Hematopoietic multipotent progenitor cell treated with erythropoietin and hydrocortisone succinate and interleukin-3 and kit ligand, for 17 days (in vitro differentiated cells): ENCODE measurements at places on chromosomes 6 and 20.

- peak; percentile 88 for DNase-seq
Observed at GRCh38 chr6:159691133-159691962, 1.7 kb downstream of the SOD2 start.

GRCh38 chr20:63404129-63405085, 43.3 kb upstream of the CHRNA4 start:
- DNase-seq = no peak

GRCh38 chr6:107871976-107872375, 47.9 kb upstream of the SCML4 start:
- DNase-seq = no peak

DNA sequence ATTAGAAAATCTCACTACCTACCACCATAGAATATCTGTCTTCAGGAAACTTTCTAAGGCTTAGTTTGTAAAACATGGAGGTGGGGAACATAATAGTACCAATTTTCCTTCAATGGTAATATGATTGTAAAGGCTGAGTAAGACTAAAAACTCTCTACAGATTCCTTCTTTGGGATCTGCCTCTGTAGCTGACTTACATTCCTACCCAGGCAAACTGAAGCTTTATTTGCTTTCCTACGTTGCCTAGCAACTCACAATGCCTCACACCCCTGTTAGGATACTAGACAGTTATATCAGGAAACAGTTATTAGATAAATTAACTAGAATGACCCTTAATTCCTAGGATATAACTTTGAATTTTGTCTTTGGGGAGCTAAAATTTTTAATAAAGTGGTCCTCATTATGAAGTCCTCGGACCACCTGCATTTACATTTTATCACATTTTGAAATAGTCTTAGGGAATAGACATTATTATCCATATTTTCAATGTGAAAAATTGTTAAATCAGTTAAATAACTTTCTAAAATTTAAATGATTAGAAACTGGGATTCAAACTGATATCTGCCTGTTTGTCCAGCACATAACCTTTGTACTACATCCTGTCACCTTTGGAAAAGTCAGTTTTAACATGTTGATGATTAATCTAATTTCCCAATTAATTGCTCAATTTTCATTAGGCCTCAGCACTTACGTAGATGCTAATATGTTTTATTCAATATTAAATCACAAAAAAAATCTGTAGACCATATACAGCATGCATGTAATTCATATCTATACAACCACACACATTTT, 591.4 kb downstream of the RNF144B start:
- DNase-seq = no peak

DNA sequence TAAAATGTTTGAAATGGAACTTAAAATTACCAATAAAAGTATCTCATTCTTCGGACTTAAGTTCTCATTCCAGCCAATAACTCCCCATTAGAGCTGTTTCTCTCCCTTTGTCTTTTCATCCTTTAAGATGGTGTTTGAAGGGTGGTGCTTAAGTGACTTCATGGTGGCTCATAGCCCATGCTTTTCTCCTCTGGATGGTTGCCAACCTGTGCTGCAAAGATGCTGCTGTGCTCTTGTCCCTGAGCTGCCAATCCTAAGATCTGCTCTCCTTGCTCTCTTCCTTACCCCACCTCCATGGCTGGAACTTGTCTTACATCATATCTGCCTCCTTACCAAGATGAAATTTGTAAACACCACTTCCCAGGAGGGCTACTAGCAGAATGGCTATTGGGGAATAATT, 31.6 kb upstream of the PNRC1 start:
- DNase-seq = no peak

GRCh38 chr20:4793183-4793582, 71.5 kb downstream of the PRND start:
- no peak for DNase-seq

GRCh38 chr6:44192428-44193041, 24.2 kb upstream of the MYMX start:
- no peak for DNase-seq

DNA sequence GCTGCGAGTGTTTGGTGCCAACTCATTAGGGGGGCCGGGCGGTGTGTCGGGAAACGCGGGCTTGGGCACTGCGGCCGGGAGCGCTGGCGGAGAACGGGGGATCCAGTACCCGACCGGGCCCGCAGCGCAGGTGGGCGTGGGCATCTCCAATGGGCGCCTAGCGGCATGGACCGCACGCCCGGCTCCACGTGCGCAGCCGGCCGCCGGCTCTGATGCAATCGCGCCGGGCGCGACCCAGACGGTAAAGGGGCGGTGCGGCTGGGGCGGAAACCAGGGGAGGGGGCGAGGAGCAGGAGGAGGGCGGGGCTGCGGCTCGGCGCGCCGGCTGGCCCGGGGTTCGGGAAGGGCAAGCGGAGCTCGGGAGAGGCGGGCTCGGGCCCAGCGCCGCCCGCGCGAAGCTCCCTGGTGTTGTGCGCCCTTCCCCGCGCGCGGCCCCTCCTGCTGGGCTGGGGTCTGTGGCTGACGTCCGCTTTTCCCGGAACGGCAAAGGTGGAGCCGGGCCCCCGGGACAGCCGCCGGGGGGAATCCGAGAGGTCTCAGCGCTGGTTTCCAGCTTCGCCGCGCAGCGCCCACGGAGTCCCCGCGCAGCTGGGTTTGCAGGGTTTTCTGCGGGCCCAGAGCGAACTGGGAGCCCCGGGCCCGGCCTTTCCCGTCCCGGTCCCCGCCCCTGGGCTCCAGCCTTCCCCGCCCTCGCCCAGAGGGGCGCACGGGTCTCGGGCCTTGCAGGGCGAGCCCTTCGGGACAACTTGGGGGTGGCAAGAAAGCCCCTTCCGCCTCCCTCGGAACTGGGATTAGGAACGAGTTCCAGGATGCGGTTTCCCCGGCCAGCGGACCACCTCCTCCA, 867 bp downstream of the MTHFD1L start:
- DNase-seq = no peak

- DNase-seq = no peak
Observed at GRCh38 chr6:92479831-92480230, 939.5 kb downstream of the EPHA7 start.

- DNase-seq = no peak
Observed at GRCh38 chr6:24875534-24875901, 60.2 kb downstream of the RIPOR2 start.

DNA sequence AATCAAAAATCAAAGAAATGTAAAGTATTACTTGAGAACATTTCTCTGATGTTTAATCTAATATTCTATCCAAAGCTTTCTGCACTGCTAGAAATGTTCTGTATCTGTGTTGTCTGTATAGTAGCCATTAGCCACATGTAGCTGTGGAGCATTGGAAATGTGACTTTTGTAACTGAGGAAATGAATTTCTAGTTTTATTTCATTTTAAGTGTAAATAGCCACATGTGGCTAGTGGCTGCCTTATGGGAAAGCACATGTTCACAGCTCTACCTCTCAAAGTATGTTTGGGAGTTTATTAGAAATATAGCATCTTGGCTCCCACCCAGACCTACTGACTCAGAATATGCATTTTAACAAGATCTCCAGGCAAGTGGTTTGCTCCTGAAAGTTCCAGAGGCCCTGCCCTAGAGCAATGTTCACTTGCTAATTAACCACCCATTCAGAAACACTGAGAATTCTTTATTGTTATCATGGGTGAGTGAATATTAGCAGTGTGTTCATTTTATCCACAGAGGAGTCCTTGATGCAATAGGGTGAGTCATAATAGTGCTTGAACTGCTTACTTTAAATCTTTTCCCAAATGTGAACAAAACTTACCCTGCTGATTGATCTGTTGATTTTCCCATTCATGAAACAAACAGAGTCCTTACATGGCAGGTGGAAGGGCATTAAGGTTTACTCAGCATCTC, 282.7 kb downstream of the PLCB1 start:
- no peak for DNase-seq

DNA sequence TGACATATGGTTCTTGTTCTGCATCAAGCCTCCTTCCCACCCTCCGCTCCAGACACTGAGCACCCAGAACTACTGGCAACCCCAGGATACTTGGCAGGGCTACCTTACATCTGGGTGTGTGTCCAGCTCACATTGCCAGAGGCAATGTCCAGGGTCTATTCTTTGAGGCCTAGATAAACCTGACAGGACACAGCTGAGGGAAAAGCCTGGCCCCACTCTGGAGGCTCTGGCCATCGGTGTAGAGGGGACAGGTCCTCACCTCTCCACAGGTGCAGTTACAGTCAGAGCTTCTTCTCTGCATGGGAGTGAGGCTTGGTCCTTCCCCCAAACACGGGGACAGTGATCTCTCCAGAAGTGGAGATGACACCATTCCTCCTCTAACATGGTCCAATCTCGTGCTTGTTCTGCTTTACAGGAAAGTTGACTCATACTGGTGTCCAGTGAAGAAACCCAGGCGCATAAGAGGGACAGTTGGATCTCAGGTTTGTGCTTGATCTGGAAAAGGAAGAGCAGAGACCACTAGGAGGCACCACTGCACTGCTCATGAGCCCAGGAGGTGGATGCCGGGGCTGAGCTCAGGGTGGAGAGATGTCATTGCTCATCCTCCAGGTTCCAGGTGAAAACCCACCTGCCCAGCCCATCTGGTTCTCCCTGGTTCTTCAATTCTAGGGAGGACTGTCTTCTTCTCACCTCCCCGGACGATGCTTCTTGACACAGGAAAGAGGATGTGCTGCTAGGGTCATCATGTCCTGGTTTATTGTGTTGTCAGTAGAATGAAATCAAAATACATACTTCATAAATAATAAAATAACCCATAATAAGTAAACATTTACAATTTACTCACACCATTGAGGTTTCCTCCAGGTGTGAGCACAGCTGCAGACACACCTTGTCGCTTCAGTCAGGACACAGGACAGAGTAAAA, 14.7 kb downstream of the HLA-F start:
- peak; percentile 83 for DNase-seq

DNA sequence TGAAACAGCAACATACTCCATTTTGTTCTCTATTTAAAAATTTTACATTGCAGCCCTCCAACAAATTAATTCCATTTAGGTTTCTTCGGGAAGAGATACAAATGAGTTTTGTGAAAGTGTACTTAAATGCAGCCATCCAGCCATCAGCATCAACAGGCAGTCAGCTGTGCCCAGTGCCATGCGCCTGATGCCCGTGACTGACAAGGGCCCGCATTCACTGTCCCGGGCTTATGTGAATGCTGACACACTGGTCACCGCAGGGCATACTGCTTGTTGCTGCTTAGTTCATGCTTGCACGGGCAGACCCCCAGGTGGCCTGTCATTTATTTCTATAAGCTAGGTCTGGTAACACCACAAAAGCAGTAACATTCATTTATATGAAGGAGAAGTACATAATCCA, 224.9 kb upstream of the QKI start:
- DNase-seq = no peak

DNA sequence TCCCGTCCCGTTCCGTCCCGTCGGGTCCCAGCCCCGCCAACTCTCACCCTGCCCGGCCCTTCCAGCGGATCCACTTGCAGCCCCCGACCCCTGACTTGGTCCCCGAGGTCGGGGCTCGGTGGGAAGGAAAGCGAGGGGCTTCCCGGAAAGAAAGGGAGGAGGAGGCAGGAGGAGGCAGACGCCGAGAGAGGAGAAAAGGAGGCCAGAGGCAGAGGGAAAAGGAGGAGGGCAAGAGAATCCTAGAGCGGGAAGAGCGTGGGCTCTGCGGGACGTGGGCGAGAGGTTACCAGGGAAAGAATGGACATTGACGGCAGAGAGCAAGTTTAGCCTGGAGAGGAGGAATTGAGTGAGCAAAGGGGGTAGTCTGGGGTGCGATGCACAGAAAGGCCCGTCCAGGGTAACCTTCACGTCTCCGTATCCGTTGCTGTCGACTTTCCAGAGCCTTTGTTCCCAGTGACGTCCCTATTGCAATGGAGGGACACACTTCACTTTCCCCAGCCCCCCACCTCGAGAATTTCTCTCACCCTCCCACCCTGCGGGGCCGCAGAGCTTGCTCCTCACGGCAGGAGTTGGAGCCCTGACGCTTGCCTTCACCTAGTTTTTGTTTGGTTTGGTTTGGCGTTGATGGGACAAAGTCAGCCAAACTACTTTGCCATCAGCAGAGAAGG, 477 bp upstream of the MOXD1 start:
- DNase-seq = no peak

DNA sequence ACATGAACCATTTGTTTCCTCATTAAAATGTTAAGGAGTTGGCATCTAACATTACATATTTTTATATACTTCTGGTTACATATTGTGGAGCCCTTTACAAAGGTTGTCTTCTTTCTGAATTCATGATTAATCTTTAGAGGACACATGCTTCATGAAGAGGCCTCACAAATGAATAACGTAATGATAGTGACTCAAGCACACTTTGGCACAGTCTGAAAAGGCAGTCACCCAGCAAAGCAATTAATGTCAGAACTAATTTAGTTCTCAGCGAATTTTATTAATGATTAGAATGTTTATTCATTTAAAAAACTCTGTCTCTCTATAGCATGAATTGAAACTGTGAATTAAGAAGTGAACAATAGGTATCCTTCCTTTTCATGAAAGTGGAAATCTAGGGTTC, 854.2 kb downstream of the PHF3 start:
- no peak for DNase-seq

GRCh38 chr6:138824482-138825144, 28.7 kb downstream of the ECT2L start:
- no peak for DNase-seq

DNA sequence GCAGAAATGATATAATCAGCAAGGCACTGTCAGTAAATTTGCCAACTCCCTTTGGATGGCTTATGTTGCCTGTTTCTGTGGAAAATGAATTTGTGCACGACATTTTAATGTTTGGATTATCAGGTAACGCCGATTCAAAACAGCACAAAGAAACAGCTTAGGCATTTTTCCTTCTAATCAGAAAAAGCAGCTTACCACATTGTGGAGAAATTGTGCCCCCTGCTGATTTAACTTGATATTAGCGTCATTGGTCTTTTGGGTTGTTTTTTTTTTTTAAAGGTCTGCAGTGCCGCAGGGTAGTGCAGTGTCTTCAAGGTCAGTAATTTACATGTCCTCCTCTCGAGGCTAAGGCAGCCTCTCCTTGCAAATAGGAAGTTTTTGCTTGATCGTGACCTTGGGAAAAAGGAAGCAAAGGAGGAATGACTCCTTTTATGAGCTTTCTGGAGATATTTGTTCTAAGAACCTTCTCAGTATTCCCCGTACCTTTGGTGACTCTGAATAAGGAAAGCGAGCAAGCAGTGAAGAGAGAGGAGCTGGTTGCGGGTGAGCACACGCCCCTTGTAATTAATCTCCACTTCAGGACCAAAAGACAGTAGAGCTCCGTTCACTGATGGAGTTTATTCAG, 79.1 kb downstream of the ELOVL4 start:
- DNase-seq = peak; percentile 58

DNA sequence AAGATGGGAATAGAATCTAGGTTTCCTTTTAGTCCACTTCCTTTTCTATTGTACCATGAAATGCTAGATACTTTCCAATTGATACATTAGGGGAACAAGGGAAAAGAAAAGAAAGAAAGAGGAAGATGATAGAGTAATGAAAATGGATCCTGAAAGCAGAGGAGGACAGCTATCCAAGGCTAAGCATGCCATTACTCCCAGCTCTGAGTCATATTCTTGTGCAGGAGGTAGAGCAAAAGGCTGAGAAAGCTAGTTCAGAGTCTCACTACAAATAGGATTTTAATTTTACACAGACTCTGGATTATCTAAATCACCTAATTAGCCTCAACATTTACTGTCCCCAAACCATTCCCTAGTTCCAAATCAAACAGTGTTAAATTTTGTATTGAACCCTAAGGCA, 23.6 kb downstream of the RWDD2A start:
- DNase-seq = no peak
